Stimulated activated naive CD8-positive, alpha-beta T cell treated with anti-CD3 and anti-CD28 coated beads, Interleukin-15, amount 100 ng/mL, for 72 hours (primary cell): ENCODE measurements at places on chromosomes 5 and 9.

- DNase-seq, result no peak
Measured at GRCh38 chr5:139649082-139649991, 1.2 kb downstream of the CXXC5 start.

DNA sequence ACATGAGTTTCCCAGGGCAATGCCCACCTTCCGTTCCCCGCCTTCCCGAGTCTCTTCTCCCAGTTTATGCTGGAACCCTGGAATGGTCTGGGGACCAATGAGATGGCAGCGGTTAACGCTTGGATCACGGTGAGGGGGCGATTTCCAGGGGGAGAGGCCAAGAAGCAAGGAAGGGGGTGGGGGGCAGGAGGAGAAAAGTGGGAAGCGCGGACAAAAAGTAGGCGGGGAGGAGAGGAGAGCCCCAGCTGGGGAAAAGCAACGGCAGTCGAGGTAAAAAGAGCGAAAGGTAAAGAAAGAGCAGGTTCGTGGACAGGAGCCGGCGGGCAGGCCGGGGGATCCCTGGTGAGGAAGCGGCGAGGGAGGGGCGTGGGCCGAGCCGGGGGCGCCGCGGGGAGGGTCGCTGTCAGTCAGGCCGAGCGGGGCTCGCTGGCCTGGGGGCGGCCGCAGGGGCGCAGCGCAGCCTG lies 508 bp upstream of the SNCAIP start:
- no peak for DNase-seq

DNA sequence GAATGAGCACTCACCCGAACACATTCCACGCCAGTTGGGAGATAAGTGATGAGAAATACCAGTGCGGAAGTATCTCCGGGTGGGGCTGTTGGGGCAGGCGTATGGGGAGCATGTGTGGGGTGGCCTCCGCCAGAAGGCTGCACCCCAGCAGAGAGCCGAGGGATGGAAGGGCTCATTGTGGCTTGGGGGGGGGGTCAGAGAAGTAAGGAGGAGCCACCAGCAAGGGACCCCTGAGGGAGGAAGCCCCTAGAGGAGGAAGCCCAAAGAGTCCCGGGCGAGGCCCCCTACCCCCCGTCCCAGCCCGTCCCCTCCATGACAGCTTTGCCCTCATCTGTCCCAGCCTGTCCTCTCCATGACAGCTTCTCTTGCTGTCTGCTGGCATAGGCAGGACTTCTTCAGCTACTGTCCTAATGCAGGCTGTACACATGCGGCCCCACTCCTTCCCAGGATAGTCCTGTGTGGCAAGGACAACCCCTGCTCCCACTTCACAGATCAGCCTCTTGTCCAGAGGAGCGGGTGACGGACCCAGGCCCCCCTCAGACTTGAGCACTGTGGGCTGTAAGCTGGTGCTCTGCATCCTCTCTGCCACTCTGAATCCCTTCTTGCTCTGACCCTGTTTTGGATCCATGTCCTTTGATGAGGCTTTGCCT lies 239.6 kb downstream of the CACNA1B start:
- DNase-seq, result no peak

DNA sequence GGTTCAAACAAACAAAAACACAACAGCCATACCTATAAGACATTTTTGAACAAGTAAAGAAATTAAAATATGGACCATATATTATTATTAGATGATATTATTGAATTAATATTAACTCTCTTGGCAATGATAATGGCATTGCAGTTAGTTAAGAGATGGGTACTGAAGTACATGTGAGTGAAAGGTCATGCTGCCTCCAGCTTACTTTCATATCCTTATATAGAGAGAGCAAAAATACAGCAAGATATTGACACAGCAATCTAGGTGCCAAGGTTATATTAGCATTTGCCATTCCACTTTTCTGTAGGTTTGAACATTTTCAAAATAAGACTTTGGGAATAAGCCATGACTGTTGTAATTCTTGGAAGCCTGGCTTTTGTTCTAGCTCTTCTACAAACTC lies 6.1 kb downstream of the TNFSF8 start:
- no peak for DNase-seq

DNA sequence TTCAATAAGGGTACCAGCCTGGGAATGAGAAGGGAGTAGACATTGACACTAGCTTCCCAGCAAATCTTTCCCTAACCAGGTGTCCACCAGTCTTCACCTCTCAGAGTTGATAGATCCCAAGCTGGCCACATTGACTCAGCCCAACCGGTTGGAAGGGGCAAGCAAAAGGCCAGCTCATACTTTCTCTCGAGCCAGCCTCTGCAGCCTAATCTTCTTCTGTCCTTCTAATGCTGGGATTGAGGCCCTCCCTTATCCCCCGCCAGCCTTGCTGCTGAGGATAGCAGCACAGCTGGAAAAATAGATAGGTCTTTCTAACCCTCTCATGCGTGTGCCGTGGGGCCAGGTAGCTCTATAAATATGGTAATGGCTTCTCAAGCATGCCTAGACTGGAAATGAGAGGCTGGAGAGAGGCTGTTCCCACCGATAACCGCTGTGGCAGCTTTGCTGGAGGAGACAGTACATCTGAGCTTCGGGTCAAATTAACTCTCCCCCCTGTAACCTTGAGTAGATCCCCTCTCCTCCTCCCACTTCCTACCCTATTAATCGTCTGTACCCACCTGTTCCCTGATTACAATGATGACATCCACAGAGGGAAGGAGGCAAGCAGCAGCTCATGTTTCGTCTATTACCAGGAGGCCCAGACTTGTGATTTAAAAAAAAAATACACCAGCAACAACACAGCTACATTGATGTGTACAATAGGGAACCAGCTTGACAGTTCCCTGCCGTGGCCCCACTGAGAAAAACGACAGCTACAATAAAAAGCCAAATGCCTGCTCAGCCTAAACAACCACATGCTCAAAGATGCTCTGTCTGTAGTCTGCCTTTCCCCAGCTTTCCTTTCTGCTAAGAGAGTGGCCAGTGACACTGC lies 219.9 kb upstream of the BRINP1 start:
- DNase-seq, result no peak

- DNase-seq, result no peak
Measured at GRCh38 chr9:87518702-87519335, 21.2 kb downstream of the DAPK1 start.

DNA sequence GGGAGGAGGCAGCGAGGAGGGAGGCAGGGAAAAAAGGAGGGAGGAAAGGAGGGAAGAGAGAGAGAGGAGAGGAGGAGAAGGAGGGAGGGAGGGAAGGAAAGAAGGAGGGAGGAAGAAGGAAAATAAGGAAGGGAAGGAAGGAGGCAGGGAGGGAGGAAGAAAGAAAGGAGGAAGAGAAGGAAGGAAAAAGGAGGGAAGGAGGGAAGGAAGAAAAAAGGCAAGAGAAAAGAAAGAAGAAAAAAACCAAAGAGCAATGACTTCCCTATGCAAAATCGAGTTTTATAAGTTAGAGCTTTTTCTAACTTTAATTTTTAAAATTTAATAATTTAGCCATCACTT lies 413 bp upstream of the GFI1B start:
- DNase-seq, result no peak

DNA sequence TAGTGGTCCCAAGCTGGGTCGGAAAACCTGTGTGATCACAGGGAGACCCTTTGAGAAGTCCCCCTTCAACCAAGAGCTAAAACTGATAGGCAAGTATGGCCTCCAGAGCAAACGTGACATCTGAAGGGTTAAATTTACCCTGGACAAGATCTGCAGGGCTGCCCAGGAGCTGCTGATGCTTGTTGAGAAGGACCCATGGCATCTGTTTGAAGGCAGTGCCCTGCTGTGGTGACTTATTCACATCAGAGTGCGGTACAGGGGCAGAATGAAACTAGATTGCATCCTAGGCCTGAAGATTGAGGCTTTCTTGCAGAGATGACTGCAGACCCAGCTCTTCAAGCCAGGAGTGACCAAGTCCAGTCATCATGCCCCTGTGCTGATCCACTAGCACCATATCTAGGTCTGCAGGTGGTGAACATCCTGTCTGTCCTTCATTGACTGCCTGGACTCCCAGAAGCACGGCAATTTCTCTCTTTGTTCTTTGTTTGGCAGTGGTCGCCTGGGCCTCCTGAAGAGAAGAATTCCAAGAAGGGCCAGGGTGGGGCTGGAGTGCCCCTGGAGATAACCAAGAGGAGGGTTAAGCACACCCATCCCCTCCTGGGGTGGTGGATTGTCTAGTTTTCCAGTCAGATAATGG lies 25.7 kb upstream of the CHD1 start:
- no peak for DNase-seq

GRCh38 chr5:154757814-154758406 lies 2.7 kb downstream of the LARP1 start:
- DNase-seq, result peak; percentile 20

GRCh38 chr9:125147401-125147951 lies 4.1 kb upstream of the SCAI start:
- no peak for DNase-seq

DNA sequence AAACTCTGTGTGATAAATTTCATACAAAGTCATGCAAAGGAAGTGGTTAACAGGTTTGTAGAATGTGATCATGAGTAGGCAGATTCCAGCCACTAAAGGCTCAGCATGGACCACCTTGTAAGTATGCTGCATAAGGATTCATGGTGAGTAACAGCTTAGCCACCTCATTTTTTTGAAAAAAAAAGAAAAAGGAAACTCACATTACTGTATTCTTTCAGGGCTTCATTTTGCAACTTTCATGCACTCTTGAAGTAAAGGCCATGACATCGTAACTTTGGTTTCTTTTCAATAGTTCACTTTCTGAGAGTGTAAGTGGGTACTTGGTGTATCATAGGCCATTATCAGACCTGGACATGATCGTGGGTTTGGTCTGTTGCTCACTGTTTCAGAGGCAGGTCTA lies 175.1 kb downstream of the PCSK1 start:
- no peak for DNase-seq

DNA sequence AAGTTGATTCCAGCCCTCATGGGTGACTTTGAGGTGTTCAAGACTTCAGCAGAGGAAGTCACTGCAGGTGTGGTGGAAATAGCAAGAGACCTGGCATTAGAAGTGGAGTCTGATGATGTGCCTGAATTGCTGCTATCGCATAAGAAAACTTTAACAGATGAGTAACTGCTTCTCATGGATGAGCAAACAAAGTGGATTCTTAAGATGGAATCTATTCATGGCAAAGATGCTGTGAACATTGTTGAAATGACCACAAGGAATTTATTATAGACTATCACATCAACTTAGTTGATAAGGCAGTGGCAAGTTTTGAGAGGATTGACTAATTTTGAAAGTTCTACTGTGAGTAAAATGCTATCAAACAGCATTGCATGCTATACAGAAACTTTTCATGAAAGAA lies 17.1 kb upstream of the POU4F3 start:
- DNase-seq, result no peak

- no peak for DNase-seq
Measured at GRCh38 chr5:100668511-100668910, 133.3 kb downstream of the FAM174A start.

DNA sequence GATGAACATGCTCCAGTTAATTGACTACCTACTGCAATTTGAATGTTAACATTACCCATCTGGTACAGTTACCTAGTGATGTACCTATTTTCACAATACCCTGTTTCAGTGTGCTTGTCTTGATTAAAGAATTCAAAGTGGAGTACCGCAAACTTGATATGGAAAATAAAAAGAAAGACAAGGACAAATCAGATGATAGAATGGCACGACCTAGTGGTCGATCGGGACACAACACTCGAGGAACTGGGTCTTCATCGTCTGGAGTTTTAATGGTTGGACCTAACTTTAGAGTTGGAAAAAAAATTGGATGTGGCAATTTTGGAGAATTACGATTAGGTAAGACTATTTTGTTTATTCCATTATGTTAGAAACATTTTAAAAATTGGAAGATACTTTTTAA lies 33.5 kb downstream of the CSNK1G3 start:
- peak; percentile 15 for DNase-seq

DNA sequence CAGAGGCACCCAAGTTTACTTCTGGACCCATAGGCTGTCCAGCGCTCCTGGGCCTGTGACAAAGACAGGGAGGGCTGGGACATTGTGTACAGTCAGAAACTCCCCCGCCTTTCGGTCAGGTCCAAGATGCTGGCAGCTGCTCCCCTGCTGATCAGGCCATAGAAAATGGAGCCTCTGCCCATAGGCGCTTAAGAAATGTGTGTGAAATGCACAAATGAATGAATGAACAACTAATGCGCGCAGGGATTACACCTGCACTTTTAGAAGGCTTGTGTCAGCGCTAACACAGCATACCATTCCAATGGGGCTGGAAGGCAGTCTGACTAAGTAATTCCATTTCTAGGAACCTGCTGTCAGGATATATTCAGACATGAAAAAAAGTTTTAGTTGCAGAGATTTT lies 16.3 kb downstream of the PTPN3 start:
- no peak for DNase-seq

DNA sequence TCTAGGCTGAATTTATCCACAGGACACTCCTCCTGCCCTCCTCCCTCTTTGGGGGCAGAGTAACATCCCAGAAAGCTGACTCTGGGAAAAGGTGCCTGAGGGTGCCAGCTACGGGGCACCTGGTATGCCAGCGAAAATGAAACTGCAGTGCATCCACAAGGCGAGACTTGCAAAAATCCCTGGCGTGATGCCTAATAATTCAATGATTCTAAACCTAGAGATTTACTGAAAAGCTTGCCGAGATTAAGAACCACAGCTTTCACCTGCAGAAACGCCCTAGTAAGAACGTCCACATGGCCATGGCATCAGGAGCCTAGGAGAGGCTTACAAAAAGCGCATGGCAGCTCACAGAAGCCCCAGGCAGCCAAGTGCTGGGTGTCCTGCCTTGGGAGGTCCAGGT lies 20.9 kb downstream of the CCNJL start:
- no peak for DNase-seq

- DNase-seq, result no peak
Measured at GRCh38 chr5:139296198-139296597, 2.7 kb downstream of the MATR3 start.

GRCh38 chr9:95363051-95363841 lies 45.7 kb upstream of the FANCC start:
- no peak for DNase-seq

DNA sequence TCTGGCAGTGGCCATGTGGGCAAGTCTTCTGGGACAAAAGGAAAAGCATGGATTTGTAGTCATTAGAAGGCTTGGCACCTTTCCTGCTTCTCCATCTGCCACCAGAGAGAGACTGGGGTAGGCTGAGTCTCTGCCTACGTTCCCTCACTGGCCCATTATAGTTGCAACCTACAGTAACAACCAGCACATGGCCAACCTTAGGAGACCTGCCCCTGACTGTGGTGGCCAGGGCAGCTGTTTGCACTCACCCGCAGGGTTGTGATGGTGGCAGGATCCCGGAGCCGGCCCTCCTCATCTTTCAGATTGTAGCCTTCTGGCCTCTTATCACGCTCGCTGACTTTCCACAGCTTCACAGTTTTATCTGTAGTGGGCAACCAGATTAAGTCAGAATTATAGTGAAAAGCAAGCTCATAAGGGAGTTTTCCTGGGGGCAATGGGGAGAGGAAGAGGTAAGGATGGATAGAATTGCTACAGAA lies 174.9 kb upstream of the GPR151 start:
- no peak for DNase-seq

- DNase-seq, result no peak
Measured at GRCh38 chr5:126640866-126641265, 40.1 kb downstream of the PHAX start.

- no peak for DNase-seq
Measured at GRCh38 chr5:103475629-103476240, 86.9 kb downstream of the NUDT12 start.

GRCh38 chr5:54186912-54187445 lies 123.4 kb downstream of the ARL15 start:
- no peak for DNase-seq
